Neural progenitor cell (in vitro differentiated cells): ENCODE measurements at places on chromosomes 16 and 17. TPM values are rescaled to one million over a fixed set of nuclear protein-coding genes. Genes with fewer than 3 reads are reported as not detected.

The CHST5 gene
- 0.37 TPM in 1 of 2 replicates, not detected in the other for total RNA-seq

The TEKT1 gene
- total RNA-seq = not detected in 2 replicates

The MYL4 gene
- 0.37 and 0.93 TPM in 2 replicates for total RNA-seq

The NOMO2 gene
- 52.2 and 56.7 TPM in 2 replicates for total RNA-seq

The TBC1D10B gene
- total RNA-seq = 8.2 and 23.4 TPM in 2 replicates

The LRRC37A3 gene
- total RNA-seq = 5.4 and 5.6 TPM in 2 replicates

The ASPHD1 gene
- 0.97 and 4.5 TPM in 2 replicates for total RNA-seq

The PRDM7 gene
- total RNA-seq = not detected in 2 replicates

The CD300LB gene
- not detected in 2 replicates for total RNA-seq

The PGAP3 gene
- total RNA-seq = 6.6 and 26.1 TPM in 2 replicates

The MRTFB gene
- 25.8 and 26.8 TPM in 2 replicates for total RNA-seq
